Sigmoid colon (tissue), 7 donors: ENCODE measurements at places on chromosomes 11 and 22.
A peak's percentile ranks its signal among the peaks of the same experiment; 100 is the strongest.

DNA sequence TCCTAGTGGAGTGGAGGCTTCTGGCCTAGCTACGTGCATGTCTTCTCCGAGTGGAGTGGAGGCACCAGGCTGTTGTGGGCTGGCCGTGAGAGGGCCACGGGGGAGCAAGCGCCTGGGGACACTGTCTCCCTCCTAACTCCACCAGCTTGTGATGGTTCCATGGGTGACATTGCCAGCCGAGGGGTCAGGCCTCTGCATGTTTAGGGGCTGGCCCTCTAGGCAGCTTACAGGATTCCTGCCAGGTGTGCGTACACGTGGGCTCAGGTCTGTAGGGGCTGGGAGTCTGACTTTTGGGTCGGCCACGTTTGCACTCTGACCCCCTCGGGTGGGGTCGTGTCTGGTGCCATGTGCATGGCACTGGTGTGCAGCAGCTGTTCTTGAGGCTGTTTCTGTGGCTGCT is 31.6 kb downstream of the TBC1D22A start:
- DNase-seq: peak; percentile 40

DNA sequence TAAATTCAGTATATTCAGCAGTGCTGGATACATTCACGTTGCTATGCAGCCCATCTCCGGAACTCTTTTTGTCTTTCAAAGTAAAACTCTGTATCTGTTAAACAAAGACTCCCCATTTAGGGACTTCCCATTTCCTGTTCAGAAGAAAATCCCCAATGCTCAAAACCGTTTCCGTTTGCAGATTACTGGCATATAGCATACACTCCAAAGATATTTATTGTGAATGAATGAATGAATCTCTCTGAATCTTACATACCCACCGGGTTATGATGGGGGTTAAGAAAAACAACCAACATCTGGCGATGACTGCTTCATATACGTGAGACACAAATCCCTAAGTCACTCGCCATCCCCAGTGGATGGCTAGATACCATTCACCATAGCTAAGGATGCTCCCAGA is 1.6 kb downstream of the THY1 start:
- DNase-seq: no peak

- DNase-seq: no peak
Observed at GRCh38 chr22:40235308-40235707, 57.6 kb downstream of the TNRC6B start.

GRCh38 chr11:110158317-110159200 is 65.4 kb downstream of the ZC3H12C start:
- no peak for DNase-seq

- no peak for DNase-seq
Observed at GRCh38 chr22:35808377-35808776, 90.7 kb downstream of the APOL5 start.

DNA sequence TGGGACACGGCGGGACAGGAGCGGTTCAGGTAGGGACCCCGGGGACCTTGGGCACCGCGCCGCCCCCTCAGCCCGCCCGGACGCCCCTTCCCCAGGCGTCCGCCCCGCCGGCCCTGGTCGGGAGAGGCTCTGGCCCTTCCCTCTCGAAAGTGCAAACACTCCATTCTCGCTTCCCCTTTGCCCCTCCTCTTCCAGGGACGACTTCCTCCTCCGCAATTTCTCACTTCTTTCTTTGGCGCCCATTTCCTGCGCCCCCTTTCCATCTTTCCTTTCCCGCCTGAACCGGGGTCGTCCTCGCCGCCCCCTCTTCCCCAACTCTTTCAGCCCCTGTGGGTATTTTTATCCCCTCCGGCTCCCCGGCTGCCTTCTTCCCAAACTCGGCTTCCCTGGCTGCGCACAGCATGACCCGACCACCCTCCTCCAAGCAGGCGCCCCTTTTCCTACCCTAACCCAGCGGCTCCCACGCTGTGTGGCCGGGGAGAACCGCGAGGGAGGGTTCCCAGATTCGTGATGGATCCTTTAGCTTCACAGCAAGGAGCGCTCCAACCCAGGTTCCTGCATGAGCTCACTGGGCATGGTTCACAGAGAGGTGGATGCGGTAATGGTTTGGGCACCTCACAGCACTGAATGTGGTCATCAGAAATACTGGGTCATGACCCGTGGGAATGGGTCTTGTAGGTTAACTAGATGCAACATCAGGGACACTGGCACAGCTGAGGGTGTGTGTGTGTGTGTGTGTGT is 689 bp downstream of the RAB39A start:
- no peak for DNase-seq

GRCh38 chr22:32336771-32337424 is 20.8 kb upstream of the RFPL3 start:
- DNase-seq: no peak

DNA sequence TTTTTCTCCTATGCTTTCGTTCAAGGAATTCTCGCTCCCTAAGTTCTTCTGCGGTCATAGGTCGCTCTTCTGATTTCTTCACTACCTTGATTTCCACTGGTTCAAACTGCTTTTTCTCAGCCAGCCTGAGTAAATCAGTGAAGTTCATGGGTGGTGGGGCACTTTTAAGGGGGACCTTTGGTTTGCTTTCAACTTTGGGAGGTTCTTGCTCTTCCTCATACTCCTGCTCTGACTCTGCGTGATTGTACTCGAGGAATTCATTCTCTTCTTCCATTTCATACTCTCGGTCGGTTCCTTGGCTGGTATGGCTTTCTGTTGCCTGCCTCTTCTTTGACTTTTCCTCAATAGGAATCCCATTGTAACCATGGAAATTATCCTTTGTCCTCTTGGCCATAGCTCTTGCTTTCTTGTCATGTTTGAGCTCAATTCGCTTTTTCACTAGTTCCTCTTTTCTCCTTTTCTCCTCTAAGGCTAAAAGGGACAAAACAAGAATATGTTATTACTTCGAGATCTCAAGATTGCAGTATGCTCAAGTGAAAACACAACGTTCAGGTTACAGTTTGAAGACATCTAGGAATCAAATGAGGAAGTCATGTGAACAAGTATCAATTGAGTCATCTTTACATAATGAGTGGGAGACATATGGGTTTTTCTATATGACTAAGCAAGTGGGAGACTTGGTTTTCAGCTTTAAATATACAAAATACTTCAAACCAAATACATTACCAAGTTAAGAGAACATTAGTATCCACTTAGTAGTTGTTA is 16.2 kb downstream of the MISFA start:
- no peak for DNase-seq

- no peak for DNase-seq
Observed at GRCh38 chr11:61392981-61393595, 701 bp downstream of the TMEM216 start.

DNA sequence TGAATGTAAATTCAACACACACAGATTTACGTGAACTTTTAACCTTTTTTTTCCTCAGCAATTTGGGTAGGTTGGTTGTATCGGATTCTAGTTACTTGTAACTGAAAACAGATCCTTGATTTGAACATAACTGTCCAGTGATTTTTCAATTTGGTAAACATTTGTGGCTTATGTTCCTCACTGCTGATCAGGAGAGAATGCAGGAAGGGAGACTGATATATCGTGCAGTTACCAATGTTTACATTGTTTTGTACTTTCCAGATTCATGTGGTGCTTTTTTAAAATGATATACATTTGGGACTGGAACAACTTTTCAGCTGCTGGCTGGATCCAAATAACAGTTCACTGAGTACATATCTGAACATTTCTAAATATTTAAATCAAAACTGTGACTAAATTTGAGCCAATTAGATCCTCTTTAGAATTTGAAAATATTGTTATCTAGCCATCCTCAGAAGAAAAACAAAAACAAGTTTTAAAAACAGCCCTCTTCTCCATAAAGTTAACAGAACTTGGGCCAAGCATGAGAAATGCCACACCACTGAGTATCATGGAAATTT is 84.3 kb upstream of the MTMR2 start:
- DNase-seq: no peak

GRCh38 chr11:68099474-68100405 is 21.4 kb downstream of the CHKA start:
- no peak for DNase-seq

GRCh38 chr22:24433828-24434470 is 6.5 kb downstream of the ADORA2A start:
- peak; percentile 65 for DNase-seq

GRCh38 chr11:9570313-9571025 is 3.0 kb upstream of the WEE1 start:
- DNase-seq: no peak

DNA sequence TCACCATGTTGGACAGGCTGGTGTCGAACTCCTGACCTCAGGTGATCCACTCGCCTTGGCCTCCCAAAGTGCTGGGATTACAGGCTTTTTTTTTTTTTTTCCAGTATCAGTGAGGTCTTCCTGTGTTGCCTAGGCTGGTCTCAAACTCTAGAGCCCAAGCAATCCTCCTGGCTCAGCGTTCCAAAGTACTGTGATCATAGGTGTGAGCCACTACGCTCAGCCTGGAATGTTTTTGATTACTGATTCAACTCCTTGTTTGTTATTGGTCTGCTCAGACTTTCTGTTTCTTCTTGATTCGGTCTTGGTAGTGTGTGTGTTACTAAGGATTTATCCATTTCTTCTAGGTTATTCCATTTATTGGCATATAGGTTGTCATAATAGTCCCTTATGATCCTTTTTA is 31.3 kb downstream of the NAGA start:
- no peak for DNase-seq

DNA sequence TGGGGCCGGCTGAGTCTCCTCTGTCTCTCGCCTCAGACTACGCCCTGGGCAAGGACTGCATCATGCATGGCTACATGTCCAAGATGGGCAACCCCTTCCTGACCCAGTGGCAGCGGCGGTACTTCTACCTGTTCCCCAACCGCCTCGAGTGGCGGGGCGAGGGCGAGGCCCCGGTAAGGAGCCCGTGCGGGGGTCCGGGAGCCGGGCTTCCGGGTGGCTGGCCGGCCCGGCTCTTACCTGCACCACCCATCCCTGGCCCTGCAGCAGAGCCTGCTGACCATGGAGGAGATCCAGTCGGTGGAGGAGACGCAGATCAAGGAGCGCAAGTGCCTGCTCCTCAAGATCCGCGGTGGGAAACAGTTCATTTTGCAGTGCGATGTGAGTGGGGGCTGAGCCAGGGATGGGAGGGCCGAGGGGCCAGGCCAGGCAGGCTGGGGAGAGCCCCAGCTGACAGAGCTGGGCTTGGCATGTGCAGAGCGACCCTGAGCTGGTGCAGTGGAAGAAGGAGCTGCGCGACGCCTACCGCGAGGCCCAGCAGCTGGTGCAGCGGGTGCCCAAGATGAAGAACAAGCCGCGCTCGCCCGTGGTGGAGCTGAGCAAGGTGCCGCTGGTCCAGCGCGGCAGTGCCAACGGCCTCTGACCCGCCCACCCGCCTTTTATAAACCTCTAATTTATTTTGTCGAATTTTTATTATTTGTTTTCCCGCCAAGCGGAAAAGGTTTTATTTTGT is 4.1 kb upstream of the ANKRD13D start:
- peak; percentile 66 for DNase-seq

GRCh38 chr11:126507646-126508045 is 152.2 kb downstream of the ST3GAL4 start:
- peak; percentile 35 for DNase-seq

DNA sequence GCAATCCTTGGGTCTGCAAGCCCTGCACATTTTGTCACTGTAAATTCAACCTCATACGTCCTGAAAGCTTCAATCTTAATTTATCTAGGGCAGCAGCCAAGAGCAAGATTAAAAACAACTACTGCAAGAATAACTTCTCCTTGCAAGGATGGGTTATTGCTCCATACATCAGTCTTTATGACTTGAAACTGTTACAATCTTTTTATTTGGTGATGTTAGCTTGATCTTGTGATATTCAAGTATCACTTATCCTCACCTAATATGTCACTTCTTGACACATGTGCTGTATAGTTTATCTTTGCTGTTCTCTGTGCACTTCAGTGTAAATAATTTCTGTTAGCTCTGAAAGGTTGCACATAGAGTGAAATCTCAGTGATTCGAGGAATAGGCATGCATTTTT is 14.7 kb upstream of the APLP2 start:
- no peak for DNase-seq

DNA sequence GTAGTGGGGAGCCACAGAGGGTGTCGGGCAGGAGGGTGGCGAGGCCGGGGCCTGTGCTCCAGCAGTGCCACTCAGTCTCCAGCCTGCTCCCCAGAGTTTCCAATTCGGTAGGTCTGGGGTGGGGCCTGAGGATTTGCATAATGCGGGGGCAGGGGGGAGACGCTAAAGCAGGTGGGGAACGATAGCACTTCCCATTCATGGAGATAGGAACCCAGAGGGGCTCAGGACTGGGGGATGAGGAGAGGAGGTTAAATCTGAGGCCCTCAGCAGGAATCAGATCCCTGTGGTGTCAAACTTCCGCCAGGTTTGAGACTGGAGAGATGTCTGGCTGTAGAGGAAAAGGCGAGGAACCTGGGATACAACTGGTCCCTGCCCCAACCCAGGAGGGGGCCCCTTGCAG is 29.8 kb downstream of the WNT11 start:
- DNase-seq: no peak

DNA sequence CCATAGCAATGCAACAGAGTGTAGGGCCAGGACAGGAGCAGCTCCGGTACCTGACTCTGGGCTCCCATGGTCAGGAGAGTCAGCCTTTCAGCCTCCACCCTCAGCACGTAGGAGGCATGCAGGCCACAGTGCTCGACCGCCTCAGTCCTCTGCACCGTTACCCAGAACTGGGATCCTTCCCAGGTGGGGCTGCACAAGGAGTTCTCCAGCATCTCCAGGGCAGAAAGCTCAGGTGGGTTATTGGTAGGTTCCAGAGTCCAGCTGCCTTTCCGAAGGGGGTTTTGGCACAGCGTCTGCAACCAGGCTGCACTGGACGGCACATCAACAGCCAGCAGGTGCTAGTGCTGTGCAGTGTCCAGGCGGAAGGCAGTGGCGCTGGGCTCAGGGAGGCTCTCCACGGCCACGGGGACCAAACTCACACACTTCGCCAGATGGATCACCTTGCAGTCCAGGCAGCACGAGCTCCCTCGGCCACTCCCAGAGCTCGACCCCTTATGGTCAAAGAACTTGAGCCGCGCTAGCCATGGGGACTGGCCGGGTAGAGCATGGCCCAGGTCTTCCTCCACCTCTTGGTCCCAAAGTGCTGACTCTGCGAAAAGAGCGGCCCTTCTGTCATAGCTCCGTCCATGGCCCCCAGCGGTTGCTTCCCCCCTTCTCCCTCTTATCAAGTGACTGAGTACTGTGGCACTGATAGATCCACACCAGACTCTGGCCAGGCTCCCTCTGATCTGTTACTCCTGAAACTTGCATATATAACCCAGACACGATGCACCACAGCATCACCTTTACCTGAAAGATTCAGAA is 6.9 kb upstream of the PHOX2A start:
- DNase-seq: no peak

- no peak for DNase-seq
Observed at GRCh38 chr11:69888483-69889181, 69.4 kb upstream of the FGF3 start.

- no peak for DNase-seq
Observed at GRCh38 chr22:32334660-32335365, 22.9 kb upstream of the RFPL3 start.

DNA sequence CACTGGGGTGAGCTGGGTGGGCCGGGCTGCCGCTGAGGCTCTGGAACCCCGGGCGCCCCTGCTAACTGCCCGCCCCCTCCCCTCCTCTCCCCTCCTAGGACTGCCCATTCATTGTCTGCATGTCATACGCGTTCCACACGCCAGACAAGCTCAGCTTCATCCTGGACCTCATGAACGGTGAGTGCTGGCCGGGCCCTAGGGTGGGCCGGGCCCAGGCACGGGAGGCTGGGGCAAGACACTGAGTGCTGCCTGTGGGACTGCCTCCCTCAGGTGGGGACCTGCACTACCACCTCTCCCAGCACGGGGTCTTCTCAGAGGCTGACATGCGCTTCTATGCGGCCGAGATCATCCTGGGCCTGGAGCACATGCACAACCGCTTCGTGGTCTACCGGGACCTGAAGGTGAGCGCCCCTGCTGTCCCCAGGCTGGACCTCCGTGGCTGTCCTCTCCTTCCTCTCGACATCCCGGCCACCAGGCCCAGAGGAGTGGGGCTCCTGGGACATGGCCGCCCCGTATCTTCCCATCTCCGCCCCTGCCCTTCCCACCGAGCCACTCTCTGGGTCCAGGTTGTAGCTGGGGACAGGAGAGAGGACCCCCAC is 7.5 kb upstream of the ANKRD13D start:
- peak; percentile 57 for DNase-seq
